ENCODE measurements at places on chromosomes 16 and 17.

DNA sequence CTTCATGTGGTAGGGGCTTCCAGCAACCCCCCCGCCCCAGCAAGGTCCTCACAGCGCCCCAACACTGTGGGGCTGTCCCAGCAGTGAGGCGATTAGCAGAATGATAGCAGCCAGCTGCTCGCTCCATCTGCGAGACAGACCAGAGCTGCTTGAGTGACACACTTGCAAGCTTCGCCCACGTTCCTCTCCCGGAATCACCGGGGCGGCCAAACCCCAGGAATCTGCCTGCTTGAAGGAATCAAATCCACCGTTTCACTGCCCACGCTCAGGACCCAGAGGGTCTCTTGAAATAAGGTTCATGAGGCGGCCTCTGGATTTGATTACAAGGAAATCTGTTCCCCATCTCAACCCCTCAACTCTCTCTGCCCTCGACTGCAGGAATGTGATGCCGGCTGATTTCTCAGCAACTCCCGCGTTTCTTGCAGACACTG is 356.0 kb downstream of the C16orf95 start:
- DNase-seq: peak; percentile 29

DNA sequence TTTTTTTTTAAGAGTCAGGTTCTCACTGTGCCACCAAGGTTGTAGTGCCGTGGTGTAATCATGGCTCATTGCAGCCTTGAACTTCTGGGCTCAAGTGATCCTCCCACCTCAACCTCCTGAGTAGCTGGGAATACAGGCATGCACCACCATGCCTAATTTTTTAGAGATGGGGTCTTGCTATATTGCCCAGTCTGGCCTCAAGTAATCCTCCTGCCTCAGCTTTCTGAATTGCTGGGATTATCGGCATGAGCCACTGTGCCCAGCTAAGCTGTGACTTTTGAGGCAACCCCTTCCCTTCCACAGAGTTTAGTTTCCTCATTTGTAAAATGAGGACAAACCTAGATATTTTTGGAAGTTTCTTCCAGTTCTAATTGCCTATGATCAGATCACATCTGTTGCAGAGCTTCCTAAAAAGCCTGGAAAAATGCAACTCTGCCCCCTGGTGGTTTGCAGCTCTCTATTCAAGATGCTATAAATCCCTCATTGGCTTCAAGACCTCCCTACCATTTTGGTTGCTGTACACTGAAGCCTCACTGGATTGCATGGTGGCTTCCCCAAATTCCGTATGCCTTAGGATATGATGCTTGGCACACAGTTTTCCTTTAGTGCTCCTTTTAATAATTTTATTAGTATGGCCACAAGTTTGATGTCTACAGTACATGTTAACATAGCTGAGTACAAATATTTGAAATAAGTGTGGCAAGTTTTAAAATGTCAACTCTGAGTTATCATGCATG is 19.3 kb downstream of the GDE1 start:
- peak; percentile 84 for DNase-seq

- DNase-seq: no peak
Observed at GRCh38 chr17:69147460-69147859, 5.8 kb upstream of the ABCA6 start.

GRCh38 chr17:82228842-82229697 is at the start of gene SLC16A3:
TSS of gene SLC16A3 (plus strand) at chr17:82229042. CDS start at chr17:82236009, 6,967 bp downstream.
- DNase-seq: peak; percentile 68

GRCh38 chr16:85856585-85856984 is 42.4 kb upstream of the IRF8 start:
- DNase-seq: no peak

Data from fibroblast of the aortic adventitia (primary cell).